Adrenal gland (tissue), 19 donors: ENCODE measurements at places on chromosomes 3 and 15.

DNA sequence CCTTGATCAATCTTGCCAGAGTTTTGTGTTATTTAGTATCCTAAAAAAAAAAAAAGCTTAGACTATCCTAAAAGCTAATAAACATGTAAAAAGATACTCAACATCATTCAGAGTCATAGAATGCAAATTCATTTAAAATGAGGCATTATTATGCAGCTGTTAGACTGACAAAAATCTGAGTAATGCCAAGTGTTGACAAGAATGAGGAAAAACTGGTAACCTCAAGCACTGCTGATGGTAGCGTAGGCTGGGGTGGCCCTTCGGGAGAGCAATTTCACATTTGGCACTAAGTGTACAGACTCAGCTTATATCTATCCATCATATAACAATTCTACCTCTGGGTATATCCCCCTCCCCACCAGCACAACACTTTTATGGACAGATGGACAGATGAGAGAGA lies 280.4 kb downstream of the RAP2B start:
- DNase-seq = no peak

DNA sequence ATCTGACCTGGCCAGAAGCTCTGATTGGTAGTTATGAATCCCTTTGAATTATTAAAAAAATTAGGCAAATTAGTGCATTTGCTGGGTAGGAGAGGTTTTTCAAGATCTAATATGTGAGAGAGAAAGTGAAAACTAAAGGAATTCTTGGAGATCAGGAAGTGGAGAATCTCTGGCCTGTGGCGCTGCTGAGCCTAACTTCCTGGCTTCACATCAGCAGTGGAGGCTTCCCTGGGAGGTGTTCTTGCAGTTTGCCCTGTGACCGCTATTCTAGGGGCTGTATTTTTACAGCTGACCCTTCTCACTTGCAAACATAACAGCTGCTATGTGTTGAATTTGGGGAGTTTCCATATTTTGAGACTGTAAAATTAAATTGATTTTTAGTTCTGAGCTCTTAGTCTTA lies 166.4 kb downstream of the ATG7 start:
- DNase-seq = peak; percentile 33

- no peak for DNase-seq
These were observed 36.9 kb downstream of the SH3BP5 start for GRCh38 chr3:15295506-15295905.

DNA sequence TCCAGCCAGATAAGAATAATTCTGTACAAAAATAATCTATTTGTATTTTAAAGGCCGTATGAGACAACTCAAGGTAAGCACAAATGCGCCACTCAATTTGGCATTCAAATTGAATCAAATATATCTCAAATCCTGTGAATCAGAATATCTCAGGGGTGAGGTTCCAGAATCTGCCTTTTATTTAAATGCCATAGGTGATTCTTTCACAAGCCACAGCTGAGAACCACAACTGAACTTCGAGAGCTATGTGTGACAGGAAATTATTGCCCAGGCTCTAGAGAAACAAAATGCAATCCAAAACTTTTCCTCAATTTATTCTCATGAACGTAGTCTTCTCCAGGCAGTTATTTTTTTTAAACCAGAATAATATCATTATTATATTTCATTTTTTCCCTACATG lies 11.9 kb downstream of the ATP8B4 start:
- DNase-seq = no peak

GRCh38 chr3:188241072-188241471 lies 87.1 kb downstream of the LPP start:
- no peak for DNase-seq

GRCh38 chr3:178088963-178089362 lies 447.3 kb upstream of the KCNMB2 start:
- no peak for DNase-seq

DNA sequence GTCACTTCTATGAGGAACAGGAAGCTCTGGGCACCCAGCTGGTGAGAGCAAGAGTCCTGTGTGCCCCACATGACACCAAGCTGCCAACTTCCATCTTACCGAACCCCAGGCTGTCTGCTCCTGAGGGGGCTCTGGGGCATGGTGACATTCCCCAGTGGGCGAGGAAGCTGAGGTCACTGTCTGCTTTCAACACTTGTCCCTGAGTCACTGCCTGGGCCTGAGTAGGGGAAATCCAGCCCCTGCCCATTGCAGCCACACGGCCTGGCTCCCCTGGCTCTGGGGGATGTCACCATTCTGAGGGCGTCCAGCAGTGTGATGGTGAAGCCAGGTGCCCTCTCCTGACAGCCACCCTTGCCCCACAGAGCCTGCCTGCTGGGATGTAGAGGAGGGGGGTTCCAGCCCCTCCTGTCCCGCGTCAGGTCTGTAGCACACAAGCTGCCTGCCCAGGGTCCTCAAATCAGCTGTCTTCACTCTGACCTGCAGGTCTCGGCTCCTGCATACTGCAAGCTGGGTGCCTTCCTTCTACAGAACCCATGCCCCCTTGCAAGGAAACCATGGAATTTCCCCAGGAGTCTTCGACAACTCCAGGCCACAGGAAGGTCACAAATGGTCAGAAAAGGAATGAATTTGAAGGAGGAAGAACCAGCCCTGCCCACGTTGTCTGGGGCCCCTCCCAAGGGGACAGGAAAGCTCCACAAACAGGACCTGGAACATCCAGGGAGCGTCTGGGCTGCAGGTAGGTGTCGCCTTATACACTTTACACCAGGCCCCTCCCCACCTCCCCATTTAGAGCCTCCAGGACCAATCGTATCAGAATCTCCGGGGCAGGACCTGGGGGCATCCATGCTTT lies 69.9 kb upstream of the GATM start:
- DNase-seq = no peak

GRCh38 chr15:85318048-85318731 lies 62.2 kb upstream of the AKAP13 start:
- DNase-seq = no peak

GRCh38 chr15:81023483-81024264 lies 23.0 kb downstream of the TLNRD1 start:
- peak; percentile 84 for DNase-seq

DNA sequence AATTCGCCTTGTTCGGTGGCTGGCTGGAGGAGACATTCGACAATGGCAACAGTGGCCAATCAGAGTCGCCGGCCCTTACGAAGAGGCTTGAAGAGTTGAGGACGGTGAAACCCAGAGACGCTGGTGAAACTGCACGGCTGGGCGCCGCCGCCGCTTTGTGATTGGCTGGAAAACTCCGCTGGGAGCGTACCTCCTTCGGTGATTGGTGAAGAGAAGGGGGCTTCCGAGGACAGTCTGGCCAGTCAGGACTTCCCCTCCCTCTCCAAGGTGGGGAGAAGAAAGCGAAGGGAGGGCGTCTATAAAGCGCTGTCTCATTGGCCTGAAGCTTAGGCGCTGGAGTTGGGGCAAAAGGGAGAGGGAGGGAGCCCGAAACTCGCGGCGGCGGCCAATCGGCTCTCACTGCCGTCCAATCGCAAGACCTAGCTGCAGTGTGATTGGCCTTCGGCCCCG lies 554 bp upstream of the GSK3B start:
- DNase-seq = peak; percentile 99

GRCh38 chr3:59290358-59290757 lies 240.5 kb upstream of the CFAP20DC start:
- no peak for DNase-seq

- DNase-seq = no peak
These were observed 790 bp upstream of the SRGAP3 start for GRCh38 chr3:9250236-9250635.

GRCh38 chr3:142852009-142852408 lies 36.9 kb downstream of the PCOLCE2 start:
- DNase-seq = no peak

GRCh38 chr3:126807795-126808194 lies 103.8 kb downstream of the CHCHD6 start:
- no peak for DNase-seq

DNA sequence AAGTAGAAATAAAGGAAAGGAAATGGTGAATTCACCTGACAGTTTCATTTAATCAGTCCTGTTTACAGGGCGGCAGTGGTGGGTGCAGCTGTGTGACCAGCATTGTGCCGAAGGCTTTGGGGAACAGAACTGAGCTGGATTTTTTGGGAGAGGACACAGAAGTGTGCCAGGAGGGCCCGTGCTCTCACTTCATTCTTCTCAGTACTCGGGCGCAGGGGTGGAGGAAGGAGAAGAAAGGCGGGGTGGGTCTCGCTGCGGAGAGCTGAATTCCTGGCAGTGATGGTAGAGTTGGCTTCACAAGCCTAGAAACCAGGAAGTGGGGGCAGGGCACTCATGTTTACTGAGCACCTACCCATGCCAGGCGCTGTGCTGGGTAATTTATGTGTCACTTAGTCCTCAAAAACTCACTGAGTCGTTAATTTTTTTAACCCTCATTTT lies 64.6 kb downstream of the CRTC3 start:
- DNase-seq = peak; percentile 72

DNA sequence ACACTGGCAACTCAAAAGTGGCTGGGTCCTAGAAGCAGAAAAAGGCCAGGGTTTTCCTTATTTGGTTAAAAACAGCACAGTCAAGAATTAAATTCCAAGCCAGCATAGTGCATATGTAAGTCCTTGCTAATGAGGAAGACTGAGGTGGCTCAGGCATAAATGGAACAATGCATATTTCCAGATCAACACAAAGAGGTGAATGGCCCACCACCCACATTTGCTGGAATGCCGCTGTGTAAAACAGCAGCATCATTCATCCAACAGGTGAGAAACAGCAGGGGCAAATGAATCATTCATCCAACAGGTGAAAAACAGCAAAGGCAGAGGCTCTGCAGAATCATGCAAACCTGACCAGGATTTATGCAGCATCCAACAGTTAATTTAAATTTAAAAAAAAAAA lies 32.9 kb downstream of the GPR176 start:
- no peak for DNase-seq

- no peak for DNase-seq
These were observed 60.6 kb upstream of the ADAMTS9 start for GRCh38 chr3:64748244-64748904.

DNA sequence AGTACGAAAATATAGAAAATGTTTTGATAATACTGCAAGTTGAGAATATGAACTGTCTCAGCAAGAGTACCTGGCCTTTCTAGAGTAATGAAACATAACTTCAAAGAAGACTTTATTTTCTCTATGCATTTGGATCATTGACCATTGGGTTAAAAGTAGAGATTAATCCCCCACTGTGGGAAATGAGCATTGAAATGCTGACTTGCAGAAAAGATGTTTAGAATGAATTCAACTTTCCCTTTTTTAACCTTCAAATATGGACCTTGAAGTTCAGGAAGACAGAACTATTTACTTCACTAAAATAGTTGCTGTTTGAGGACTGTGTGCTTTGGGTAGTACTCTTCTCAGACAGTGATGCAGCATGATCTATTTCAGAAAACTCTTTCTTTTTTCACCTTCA lies 75.7 kb downstream of the NLGN1 start:
- no peak for DNase-seq

DNA sequence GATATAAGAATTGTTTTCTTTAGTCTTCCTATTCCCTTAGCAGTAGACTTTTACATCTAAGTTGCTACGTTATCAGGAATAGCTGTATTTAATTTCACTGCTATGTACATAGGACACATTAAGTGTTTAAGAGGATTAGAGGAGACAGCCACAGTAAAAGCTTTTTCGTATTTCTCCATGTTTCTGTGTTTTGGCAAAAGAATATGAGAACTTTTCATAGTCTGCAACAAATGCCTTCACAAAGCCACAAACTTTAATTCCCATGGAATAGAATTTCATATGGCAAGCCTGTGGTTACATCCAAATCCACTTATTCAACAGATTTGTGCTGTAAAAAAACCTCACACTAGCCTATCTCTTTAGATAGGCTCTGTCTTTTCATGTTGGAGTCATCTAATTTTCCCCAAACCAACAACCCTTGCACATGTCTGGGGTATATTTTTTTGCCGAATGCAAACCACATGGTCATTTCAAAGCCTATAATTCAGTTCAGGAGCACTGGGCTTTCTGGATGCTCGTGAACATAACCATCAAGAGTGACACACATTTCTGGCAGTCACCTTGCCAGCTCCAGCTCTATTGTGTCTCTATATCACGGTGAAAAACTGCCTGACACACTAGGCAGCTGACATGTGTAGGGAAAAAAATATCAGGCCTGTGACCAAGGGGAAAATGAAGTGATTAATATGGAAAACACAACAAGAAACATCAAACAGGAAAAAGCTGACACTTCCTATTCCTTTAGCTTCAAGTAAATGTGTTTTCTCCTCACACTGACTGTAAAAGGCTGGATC lies 19.2 kb downstream of the PLD1 start:
- DNase-seq = no peak

DNA sequence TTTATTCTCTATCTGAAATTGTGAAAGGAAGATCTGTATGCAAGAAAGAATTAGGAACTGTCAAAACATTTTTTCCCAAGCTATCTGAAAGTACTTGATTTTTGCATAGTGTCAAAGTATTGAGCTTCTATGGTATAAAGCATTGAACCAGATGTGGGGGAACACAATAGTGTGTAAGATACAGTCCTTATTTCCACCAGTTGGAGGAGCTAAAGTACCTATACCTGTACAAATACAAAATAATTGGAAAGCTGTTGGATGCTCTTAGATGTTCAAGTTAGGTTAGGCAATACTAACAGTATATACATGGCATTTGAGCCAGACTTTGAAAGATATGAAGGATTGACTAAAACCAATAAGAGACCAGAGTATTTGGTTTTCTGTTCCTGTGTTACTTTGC lies 148.4 kb downstream of the B3GALNT1 start:
- DNase-seq = no peak

DNA sequence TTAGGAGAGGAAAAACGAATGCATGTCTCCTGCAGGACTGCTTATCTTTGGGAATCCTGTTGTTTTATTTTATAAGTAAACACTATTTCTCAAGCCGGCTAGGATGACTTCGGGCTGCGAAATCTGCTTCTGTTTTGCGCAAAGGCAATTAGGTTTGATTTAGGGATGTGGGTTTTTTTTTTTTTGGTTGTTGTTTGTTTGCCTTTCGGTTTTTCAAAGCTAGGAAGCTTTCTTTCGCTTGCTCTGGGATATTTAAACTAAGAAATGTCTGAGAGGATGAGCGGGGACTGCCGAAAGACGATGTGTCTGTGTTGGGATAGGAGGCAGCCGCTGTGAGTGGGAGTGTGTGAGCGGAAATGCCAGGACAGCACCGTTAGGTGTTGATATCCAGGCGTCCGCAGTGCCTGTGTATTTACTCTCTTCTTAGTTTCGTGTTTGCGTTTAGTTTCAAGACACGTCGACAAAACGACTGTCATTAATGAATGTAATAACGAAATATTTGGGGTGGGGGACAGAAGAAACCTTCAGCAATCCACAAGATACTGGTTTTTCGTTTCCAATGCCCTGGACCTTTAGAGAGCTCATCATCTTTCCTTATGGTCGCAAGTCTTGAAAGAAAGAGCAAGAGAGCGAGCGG lies 604 bp downstream of the ISL2 start:
- DNase-seq = no peak

DNA sequence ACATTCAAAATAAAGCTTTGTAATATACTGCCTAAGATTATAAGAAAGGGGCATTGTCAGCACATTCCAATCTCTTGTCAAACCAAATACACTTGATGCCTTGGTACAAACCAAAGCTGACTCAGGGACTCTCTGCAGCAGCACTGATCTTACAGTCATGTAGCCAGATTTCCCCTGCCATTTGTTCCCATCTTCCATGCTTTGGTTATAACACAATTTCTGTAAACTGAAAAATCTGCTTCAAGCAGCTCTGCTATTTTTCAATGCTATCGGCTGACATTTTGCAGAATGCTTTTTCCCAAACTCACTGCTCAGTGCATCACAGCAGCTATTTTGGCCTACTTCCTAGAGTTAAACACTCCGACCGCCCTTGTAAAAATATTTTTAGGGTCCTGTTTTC lies 18.2 kb downstream of the PLOD2 start:
- DNase-seq = no peak
